ENCODE measurements at places on chromosomes 2 and 18.

DNA sequence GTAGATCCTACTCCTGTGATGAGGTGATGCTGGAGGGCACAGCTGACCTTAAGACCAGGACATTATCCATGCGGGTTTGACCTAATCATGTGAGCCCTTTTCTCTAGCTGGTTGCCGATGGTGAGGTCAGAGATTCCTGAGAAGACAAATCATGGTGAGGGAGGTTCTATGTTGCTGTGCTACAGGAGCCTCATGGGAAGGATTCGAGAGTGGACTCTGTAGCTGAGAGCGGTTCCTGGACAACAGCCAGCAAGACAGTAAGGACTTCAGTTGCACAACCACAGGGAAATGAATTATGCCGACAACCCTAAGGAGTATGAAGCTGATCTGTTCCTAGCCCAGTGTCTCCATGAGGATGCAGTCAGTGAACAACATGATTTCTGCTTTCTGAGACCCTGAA lies 80.4 kb downstream of the EPB41L3 start:
- DNase-seq, result no peak

DNA sequence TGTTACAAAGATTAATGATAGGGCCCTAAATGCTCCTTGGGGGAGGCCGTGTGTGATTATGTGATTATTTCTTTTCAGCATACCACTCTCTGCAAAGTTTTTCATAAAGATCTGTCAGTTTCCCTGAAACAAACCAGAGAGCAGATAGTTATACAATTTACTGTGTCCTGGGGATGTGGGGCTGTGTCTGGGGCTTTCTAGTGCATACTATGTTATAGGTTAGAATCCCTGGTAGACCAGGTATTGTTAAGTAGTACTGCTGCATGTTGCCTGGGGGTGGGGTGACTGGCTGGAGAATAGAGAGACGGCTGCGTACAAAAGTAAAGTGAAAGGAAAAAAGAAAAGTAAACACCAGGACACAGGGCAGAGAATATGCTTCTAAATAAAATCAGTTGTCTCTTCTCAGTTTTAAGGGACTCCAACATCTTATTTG lies 3.3 kb upstream of the CCBE1 start:
- no peak for DNase-seq

DNA sequence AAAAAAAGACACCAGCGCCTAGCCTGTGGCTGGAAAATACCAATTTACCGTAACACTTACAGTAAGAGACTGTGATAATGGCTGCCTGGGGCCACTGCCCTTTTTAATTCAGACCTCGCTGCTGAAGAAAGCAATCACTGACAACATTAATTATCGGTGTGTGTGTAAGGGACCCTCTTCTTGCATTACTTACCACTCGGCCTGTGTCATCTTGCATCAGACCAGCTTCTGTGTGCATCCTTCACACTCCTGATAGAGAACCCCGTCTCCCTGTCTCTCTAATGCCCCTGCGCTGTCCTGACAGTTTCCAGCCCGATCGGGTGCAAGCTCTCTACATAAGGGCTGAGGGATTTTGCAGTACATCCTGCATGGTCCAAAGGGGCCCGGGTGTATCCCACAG lies 124.4 kb downstream of the ZNF516 start:
- DNase-seq, result no peak

DNA sequence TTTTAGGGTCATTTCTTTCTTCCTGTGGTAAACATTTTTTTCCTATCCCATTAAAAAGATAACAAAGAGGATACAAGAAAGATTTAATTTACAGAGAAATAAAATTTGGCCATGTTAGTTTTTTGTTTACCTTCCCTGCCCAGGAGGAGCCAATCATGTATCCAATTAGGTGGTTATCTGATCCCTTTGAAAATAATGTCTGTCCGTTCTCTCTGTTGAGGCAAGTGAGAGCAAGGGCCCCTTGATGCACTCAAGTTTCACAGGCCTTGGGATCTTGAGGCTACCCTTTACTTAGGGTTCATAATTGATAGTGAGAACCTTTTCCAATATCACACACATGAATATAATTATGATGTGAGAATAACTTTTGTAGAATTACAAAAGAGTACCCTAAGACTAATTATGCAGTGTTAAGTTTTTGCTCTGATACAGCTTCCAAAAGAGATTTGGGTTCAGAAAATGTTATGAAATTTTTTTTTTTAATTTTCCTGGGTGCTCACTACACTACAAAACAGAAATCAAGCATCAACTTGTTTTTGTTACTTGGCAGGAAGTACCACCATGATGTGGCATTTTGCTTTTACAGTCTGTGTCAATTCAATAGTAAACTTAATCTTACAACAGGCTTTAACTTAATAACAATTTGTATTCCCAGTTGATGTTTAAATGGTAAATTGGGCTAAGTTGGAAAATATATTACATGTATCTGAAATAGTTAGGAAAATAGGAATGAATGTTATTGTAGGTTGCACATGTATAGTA lies 42.0 kb downstream of the AFTPH start:
- DNase-seq, result no peak

DNA sequence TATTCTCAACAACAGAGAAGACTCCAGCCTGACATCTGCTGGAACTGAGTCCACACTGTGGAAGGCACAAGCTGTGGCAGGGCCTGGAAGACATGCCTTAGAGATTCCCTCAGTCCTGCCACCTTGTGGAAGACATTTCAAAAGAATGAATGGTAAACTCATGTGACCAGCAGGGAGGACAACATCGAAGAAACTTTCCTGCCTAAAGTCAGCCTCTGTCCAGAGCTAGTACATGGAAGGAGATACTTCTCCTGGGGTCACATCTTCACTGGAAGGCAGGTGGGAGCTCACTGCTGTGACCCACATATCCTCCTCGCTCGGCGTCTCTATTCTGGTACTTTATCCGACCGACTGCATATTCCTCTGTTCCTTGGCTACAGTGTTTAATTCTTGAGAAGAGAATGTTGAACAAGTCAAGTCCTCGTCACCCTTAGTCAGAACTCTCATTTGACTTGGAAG lies 59.5 kb downstream of the PUM2 start:
- DNase-seq, result no peak

- DNase-seq, result no peak
Observed at GRCh38 chr2:25009954-25010353, 31.9 kb upstream of the EFR3B start.

DNA sequence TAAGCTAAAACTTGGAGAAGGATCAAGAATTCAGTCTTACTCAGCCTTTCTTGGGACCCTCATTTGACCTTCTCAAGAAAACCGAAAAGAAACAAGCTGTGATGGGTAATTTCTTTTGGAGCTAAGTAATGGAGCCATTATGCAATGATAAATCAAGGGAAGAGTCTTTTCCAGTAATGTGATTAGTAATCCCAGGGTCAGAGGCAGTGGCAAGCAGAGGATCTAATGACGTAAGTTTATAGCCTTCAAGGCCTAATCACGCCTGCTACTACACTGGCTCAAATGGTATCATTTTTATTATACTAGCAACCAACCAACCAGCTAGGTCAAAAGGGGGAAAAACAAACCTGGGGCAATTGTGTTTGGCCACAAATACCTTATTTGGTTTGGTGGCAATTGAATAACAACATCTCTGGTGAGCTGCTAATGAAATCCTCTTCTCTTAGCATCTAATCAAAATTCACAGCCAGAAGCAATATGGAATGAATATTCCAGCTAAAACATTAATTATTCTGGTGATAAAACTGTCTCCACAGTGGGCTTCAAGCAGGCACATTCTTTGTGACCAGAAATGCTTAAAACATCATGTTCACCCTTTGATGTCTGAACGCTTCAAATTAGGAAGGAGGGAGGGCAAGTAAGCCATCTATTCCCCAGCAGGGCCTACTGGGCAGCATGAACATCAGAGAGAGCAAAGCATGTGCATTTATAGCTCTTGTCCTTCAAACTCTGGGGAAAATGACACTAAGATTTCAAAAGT lies 114.9 kb upstream of the SULT1C3 start:
- DNase-seq, result no peak

- no peak for DNase-seq
Observed at GRCh38 chr2:151071382-151071781, 190.3 kb downstream of the RBM43 start.
